Colonic mucosa (tissue), 4 donors: ENCODE measurements at places on chromosomes 4 and X. TPM values are rescaled to one million over a fixed set of nuclear protein-coding genes. Genes with fewer than 3 reads are reported as not detected.

The TMEM164 gene
- total RNA-seq: 57.3 TPM

The RNF128 gene
- 28.0 TPM for total RNA-seq

The KLHL4 gene
- 0.15 TPM for total RNA-seq

The MAGEA9B gene
- total RNA-seq: not detected

The FGF5 gene
- 0.30 TPM for total RNA-seq

The MAGEA2B gene
- total RNA-seq: 0.62 TPM

The ADAMTS3 gene
- total RNA-seq: 0.29 TPM

The SYN1 gene
- total RNA-seq: 0.96 TPM

The CDKL2 gene
- 1.1 TPM for total RNA-seq

The PAGE5 gene
- total RNA-seq: not detected

The GLRA3 gene
- not detected for total RNA-seq

The AKAP4 gene
- not detected for total RNA-seq

The TLR10 gene
- 0.24 TPM for total RNA-seq

The INTS12 gene
- 18.0 TPM for total RNA-seq

The TMEM47 gene
- total RNA-seq: 8.9 TPM

The DDX53 gene
- not detected for total RNA-seq

The RTL5 gene
- 2.1 TPM for total RNA-seq

The CLDN2 gene
- 1.9 TPM for total RNA-seq

The ADRA2C gene
- 0.61 TPM for total RNA-seq

The FAM47A gene
- total RNA-seq: not detected

The USP53 gene
- 37.5 TPM for total RNA-seq

The SLC2A9 gene
- total RNA-seq: 6.8 TPM

The TEX13C gene
- total RNA-seq: not detected

The ZNF595 gene
- total RNA-seq: 13.1 TPM

The RPA4 gene
- 1.5 TPM for total RNA-seq

The MTMR8 gene
- total RNA-seq: 5.8 TPM

The ADGRG4 gene
- total RNA-seq: not detected

The GATA1 gene
- total RNA-seq: 0.77 TPM

The SNCA gene
- 1.2 TPM for total RNA-seq

The TBX22 gene
- not detected for total RNA-seq

The TRIM61 gene
- total RNA-seq: not detected

The DSPP gene
- total RNA-seq: not detected

The SOWAHB gene
- total RNA-seq: 20.8 TPM

The MAML3 gene
- 10.1 TPM for total RNA-seq

The MAGEB1 gene
- total RNA-seq: not detected

The YIPF7 gene
- not detected for total RNA-seq

The PWWP3B gene
- 0.27 TPM for total RNA-seq

The TEX11 gene
- 1.0 TPM for total RNA-seq

The NPY5R gene
- not detected for total RNA-seq

The TCEAL6 gene
- not detected for total RNA-seq

The CXCL1 gene
- total RNA-seq: 19.6 TPM

The NUP62CL gene
- 3.7 TPM for total RNA-seq

The TXK gene
- 0.57 TPM for total RNA-seq

The SGCB gene
- total RNA-seq: 35.4 TPM

The HHIP gene
- total RNA-seq: 5.9 TPM

The SPATA18 gene
- 9.8 TPM for total RNA-seq

The PABPC1L2A gene
- total RNA-seq: not detected

The TCP11X2 gene
- total RNA-seq: not detected

The PPP1R2C gene
- not detected for total RNA-seq

The FMR1NB gene
- total RNA-seq: not detected

The FAM184B gene
- 0.19 TPM for total RNA-seq
